ENCODE measurements at places on chromosomes 5 and 9. TPM values are rescaled to one million over a fixed set of nuclear protein-coding genes. Genes with fewer than 3 reads are reported as not detected.

The CDH12 gene
- total RNA-seq = 2.8 TPM

The RASGRF2 gene
- 0.62 TPM for total RNA-seq

The PCDHB11 gene
- total RNA-seq = 4.7 TPM

The OCLN gene
- 143 TPM for total RNA-seq

The DIPK1B gene
- 51.3 TPM for total RNA-seq

The CMBL gene
- 10.0 TPM for total RNA-seq

The SV2C gene
- total RNA-seq = 0.27 TPM

The PCDHB8 gene
- total RNA-seq = 2.8 TPM

The MYORG gene
- 8.8 TPM for total RNA-seq

The OBP2B gene
- total RNA-seq = not detected

The MARCHF3 gene
- 10.3 TPM for total RNA-seq

The TAF9 gene
- total RNA-seq = 58.9 TPM

The HMCN2 gene
- 0.26 TPM for total RNA-seq

The PRRC2B gene
- 460 TPM for total RNA-seq

The FGF10 gene
- total RNA-seq = 2.7 TPM

The RNF38 gene
- 68.3 TPM for total RNA-seq

The CDC42SE2 gene
- total RNA-seq = 32.0 TPM

The ZBED3 gene
- 38.0 TPM for total RNA-seq

The NMUR2 gene
- total RNA-seq = not detected

The GABRA1 gene
- not detected for total RNA-seq

The LAMC3 gene
- total RNA-seq = 0.12 TPM

The NUTM2G gene
- not detected for total RNA-seq

The PIP5KL1 gene
- 3.4 TPM for total RNA-seq

The FAT2 gene
- 0.07 TPM for total RNA-seq

The LCN2 gene
- not detected for total RNA-seq

The CCL19 gene
- total RNA-seq = not detected

The SLC25A2 gene
- total RNA-seq = 1.1 TPM

The GDF9 gene
- total RNA-seq = 0.55 TPM

The BAG1 gene
- 71.5 TPM for total RNA-seq

The ARAP3 gene
- total RNA-seq = 6.4 TPM

The FBXL7 gene
- total RNA-seq = 14.8 TPM

The SH3TC2 gene
- total RNA-seq = 1.4 TPM

The C9orf57 gene
- total RNA-seq = not detected

The C8G gene
- 1.1 TPM for total RNA-seq

The LCNL1 gene
- total RNA-seq = not detected

The KCNN2 gene
- total RNA-seq = 2.0 TPM

The SLC6A7 gene
- not detected for total RNA-seq

The PCDHB7 gene
- total RNA-seq = 1.1 TPM

The IFNK gene
- not detected for total RNA-seq

The SPATA31A3 gene
- total RNA-seq = not detected

The CARTPT gene
- not detected for total RNA-seq

The WNT8A gene
- total RNA-seq = not detected

The PKD2L2 gene
- total RNA-seq = not detected

The AOPEP gene
- total RNA-seq = 58.2 TPM

The GNA14 gene
- total RNA-seq = 0.14 TPM

The SLC36A2 gene
- not detected for total RNA-seq

The CCNO gene
- total RNA-seq = not detected

The LCN10 gene
- not detected for total RNA-seq

The GADD45G gene
- total RNA-seq = 1.8 TPM

The ZNF618 gene
- total RNA-seq = 75.3 TPM

Measured in progenitor cell of endocrine pancreas (in vitro differentiated cells).